ENCODE measurements at places on chromosomes 3 and 15.

- DNase-seq: no peak
Observed at GRCh38 chr15:42691308-42691707, 45.6 kb downstream of the CDAN1 start.

DNA sequence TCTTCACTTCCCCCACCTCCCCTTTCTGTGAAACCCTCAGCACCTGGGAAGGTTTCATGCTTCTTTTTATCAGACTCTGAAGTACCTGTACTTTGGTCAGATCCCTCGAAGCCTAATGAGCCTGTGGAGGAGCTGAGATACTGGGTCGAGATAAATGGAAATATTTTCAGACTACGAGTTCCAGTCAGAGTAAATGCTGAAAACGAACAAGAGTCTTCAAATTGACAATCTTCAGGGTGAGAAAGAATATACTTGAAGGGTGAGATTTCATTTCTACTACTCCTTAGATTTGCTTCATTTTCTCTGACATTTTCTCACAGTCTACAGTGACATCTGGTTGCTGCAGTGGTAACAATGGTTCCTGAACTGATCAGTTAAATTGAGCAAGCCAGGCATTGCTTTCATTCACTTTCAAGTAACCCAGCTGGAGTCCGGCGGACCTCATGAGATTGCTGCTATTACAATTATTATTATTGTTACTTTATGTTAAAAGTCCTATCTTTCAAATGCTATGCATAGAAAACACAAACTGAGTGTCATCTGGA is 337.2 kb downstream of the VGLL3 start:
- DNase-seq: no peak

- DNase-seq: no peak
Observed at GRCh38 chr15:45265506-45265905, 13.5 kb downstream of the SLC28A2 start.

DNA sequence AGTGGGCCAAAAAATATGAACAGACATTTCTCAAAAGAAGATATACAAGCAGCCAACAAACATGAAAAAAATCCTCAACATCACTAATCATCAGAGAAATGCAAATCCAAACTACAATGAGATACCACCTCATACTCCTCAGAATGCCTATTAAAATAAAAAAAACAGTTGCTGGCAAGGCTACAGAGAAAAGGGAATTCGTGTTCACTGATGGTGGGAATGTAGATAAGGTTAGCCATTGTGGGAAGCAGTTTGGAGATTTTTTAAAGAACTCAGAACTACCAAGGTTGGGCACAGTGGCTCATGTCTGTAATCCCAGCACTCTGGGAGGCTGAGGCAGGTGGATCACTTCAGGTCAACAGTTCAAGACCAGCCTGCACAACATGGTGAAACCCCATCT is 27.8 kb upstream of the C15orf40 start:
- no peak for DNase-seq

DNA sequence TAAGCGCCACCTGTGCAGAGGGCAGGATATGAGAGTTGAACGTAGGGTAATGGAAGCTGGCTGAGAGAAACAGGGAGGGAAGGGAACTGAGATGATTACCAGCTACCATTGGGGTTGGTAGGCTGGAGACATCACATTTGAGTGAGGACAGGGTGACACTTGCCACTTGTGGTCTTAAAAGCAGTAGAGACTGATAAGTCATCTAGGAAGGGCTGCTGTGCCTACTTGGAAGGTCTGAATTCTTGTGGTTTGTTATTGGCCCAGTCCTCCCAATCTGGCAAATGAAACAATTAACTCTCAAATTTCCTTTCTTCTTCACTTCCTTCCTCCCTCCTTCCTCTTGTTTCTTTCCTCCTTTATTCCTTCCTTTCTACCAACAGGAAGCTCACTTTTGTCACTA is 46.8 kb downstream of the COL6A5 start:
- DNase-seq: no peak

DNA sequence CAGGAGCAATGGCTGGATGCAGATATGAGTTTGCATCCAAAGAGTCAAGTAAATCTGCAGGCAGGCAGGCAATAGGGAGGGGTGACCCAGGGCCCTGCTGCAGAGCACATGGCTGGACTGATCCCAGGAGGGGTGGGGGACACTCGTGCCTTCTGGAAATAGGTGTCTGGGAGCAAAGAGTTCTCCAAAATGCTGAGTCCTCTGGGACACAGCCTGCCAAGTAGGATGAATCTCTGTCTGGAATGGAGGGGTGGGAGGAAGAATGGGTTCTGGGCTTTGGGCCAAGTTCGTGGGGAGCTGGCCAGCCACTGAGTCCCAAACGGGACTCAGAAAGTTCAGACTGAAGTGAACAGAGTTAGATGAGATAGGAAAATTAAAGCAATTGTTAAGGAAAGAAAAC is 214.5 kb downstream of the MTHFS start:
- DNase-seq: no peak

GRCh38 chr3:102307442-102307841 is 127.4 kb upstream of the ZPLD1 start:
- no peak for DNase-seq

DNA sequence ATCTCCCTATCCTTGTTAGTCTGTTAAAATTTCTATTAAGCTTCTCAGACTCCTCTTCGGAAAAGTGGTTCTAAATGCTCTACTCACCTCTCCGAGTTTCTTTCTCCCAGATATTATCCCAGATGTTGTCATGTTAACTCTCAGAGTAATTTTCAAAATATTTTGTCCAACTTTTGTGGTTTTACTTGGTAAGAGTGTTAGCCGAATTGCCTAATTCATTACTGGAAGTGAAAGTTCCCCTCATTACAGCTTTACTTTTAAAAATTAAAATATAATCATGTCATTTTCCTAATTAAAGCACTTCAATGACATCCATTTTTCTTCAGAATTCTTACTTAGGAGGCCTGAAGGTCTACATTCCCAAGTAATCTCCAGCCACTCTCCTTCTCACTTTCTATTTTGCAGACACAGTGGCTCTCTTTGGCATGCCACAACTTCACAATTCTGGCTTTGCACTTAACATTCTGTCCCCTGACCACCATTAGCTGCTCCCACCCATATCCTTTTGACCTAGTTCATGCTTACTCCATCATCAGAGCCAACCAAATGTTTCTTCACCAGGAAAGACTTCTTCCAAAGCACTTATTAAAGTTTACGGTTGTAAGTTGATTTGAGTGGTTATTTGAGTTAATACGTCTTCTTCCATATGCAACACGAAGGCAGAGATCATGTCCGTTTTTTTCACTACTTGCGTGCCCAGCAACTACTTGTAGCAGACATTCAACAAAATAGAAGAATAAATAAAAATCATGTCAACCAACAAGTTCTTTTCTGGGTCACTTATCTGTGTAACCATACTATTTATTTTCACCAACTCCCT is 10.2 kb upstream of the TIPARP start:
- no peak for DNase-seq

GRCh38 chr15:65056868-65057548 is 10.8 kb downstream of the RASL12 start:
- no peak for DNase-seq

DNA sequence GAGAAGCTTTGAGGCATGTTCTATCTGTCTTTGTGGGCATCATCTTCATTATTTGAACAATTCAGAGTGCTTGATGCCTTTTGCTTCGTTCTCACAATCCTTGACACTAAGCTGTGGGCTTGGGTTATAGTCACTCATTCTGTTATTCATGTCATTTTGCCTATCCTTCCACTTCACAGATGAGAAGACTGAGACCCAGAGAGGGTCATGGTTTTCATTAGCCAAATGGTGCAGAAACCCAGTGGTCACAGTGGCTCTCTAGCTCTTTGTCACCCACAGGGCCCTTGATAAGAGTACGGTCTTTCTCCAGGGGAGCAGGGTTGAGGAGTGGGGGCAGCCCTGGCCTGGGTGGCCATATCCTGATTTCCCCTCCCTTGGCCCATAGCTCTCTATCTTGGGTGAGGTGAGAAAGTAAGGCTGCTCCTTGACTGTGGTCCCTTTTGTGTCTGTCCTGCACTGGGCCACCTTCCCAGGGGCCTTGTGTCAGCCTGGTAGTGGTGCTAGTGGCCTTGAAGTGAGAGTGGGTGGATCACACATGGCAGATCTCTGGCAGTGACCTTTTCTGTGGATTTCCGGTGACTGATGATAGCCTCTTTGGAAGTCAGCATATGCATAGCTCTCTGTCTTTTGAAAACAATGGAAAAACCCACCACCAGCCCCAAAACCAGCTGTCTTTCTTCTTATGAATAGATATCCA is 130.1 kb downstream of the IGF1R start:
- DNase-seq: no peak

- no peak for DNase-seq
Observed at GRCh38 chr3:71010726-71011455, 572.6 kb downstream of the FOXP1 start.

DNA sequence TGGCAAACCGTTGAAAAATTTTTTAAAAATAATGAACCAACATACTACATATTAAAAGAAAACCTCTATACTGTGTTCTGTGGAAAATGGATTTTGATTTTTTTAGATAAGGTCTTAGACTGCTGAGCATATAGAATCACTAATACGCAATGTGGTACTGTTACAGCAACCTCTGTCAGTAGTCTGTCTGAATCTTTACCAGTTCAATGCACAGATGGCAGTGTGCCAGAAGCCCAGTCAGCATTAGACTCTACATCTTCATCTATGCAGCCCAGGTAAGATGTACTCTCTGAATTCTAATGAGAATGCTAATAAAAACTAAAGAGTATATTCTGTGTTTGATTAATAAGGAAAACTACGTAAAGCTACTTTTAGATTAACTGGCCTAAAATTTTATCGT is 31.3 kb upstream of the FAH start:
- no peak for DNase-seq

DNA sequence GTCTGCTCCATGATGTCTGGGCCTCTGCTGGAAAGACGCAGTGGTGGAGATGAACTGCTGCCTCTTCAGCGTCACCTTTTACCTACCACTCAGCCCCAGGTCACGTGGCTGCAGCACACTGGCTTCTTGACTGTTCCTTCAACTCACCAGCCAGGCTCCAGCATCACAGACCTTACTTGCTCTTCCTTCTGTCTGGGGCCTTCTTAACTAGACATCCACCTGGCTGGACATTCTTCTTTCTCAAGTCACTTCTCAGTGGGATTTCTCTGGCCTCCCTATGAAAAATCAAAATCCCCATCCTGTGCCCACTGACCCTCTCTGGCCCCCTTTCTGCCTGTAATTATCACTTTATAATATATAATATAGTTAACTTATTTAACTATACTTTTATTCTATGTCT is 29.7 kb upstream of the NSMCE3 start:
- no peak for DNase-seq

GRCh38 chr3:187739561-187740332 is 5.5 kb downstream of the BCL6 start:
- DNase-seq: no peak

GRCh38 chr15:57457726-57458125 is 81.4 kb downstream of the CGNL1 start:
- no peak for DNase-seq
